ENCODE measurements at places on chromosomes 2 and 18.

DNA sequence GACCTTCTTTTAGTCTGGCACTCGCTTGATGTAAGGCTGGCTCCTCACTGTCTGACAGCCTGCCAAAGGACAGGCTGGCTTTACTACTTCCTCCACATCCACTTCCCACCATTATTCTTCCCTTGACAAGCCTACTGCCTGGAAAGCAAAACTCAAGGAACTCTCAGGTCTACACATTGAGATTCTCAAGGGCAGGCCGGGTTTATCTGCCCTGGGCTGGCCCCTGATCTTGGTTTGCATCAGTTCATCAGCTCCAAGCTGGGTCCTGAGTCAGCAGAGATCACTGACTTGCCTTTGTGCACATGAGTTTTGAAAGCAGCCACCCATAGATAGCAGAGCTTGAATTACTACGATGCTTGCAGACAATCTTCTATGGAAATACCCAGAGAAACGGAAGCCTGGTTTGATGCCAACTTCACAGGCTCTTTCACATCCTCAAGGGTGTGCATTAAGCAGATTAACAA lies 53.9 kb downstream of the KCTD18 start:
- no peak for DNase-seq

DNA sequence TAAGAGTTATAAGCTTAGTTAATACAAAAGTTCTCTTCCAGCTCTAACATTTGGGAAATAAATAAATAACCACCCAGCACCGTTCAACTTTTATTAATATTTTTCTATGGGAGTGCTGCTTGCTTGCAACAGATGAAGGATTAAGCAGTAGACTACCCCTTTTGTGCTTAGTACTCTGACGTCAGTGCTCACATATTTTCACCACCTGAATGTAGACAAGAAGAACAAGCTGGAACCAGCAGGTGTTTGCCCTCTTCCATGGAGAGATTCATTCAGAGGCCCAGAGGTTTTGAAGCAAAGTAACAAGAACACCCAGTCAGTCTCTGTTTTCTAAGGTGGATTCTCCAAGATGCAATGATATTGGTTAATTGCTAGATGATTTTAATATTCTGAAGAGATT lies 307.1 kb upstream of the PIK3C3 start:
- no peak for DNase-seq

GRCh38 chr2:37443082-37443481 lies 98.7 kb downstream of the QPCT start:
- no peak for DNase-seq

- DNase-seq: no peak
Measured at GRCh38 chr2:239678666-239679296, 278.0 kb upstream of the HDAC4 start.

GRCh38 chr2:74009577-74009976 lies 24.9 kb downstream of the TET3 start:
- DNase-seq: no peak

GRCh38 chr18:70331456-70332097 lies 42.7 kb downstream of the SOCS6 start:
- DNase-seq: no peak

GRCh38 chr2:216743781-216744180 lies 48.4 kb upstream of the IGFBP5 start:
- no peak for DNase-seq

GRCh38 chr18:34002130-34002529 lies 222.6 kb downstream of the NOL4 start:
- DNase-seq: no peak

DNA sequence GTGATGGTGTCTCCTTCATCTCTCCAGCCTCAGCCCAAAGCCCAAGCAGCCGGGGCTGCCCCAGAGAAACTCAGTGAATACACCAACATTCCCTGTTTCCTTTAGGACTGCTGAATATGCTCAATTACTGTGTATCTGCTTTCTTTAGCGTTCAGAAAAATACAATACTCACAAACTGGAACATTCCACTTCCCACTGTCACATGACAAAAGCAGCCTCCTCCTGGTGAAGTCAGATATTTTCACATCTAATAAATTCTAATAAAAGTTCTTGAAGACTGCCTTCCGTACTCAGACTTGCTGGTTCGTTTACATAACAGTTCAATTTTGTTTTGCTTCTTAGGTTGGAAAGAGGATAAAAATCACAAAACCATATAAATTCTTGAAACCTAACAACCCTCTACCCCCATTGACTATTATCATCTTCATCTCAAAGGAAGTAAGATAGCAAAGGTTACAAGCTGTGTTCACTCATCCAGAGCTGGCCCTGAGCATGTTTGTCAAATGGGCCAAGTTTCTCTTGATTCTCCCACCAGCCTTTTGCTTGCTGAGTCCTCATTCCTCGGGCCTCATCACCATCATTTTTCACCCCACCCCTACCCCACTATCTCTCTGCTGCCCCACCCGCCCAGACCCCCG lies 190.8 kb upstream of the HNRNPA3 start:
- DNase-seq: no peak

DNA sequence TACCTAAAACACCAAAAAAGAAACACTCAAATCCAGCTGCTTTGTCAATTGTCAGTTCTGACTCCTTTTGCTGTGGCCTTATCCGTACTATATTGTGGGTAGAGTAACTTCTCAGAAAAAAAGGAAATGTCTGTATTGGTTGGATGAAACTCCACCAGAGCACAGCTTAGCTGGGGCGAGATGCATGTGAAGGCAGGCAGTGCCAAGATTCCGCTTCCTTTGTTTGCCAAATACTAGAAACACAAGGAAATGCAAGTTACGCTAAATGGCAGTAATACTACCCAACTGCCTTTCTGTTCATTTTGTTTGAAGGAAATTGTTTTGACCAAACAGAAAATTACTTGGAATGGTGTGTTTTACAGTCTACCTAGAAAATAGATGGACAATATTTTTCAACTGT lies 10.0 kb downstream of the KLF11 start:
- no peak for DNase-seq

DNA sequence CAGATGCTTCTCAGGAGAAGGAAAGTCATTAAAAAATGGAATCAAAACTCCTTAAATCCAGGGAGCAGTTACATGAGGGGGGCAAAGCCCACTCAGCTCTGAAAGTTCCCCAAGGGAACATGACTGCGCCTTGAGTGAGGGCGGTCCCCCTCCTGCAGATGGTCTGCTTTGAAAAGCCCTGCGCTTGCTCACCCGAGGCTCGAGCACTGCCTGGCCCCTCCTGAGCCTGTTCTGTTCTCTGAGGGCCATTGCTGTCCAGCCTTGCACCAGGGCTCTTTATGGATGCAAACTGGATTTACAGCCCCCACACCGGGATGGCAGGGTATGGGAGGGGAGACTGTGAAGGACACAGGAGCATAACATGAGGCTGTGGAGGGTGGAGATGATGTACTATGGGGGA lies 37.8 kb upstream of the DNMT3A start:
- DNase-seq: no peak

- no peak for DNase-seq
Measured at GRCh38 chr2:216911886-216912285, 52.0 kb upstream of the TNP1 start.

DNA sequence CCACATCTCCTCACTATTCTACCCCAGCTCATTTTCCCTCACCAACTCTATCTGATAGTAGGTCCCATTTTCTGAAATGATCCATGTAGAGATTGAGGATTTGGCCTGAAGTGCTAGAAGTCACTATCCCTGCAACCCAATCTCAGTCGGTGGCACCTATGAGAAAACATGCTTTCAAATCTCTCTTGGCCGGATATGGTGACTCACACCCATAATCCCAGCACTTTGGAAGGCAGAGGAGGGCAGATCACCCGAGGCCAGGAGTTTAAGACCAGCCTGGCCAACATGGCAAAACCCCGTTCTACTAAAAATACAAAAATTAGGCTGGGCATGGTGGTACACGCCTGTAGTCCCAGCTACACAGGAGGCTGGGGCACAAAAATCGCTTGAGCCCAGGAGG lies 19.1 kb upstream of the MARCHF4 start:
- DNase-seq: no peak

GRCh38 chr2:101400048-101400447 lies 12.7 kb upstream of the CREG2 start:
- no peak for DNase-seq

GRCh38 chr2:240626531-240627300 lies 1.4 kb downstream of the GPR35 start:
- DNase-seq: no peak
